ENCODE measurements at places on chromosomes 11 and 22.

DNA sequence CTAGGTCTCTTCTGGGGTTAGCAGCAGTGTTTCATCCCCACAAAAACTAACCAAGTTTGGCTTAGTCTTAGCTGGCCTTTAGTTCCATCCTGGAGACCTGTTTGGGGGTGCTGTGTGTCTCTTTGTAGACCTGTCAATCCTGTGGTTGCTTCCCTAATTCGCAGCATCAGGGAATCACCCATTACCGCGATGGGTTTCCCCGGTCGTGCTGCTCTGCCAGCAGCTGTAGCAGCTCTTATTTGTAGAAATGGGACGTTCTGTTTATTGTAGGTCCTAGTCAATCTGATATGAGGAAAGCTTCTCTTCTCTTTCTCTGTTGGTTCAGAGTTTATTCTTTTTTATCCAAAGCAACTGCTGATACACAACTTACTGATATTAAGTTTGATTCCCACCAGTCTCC lies 91.6 kb downstream of the CECR2 start:
- no peak for DNase-seq

DNA sequence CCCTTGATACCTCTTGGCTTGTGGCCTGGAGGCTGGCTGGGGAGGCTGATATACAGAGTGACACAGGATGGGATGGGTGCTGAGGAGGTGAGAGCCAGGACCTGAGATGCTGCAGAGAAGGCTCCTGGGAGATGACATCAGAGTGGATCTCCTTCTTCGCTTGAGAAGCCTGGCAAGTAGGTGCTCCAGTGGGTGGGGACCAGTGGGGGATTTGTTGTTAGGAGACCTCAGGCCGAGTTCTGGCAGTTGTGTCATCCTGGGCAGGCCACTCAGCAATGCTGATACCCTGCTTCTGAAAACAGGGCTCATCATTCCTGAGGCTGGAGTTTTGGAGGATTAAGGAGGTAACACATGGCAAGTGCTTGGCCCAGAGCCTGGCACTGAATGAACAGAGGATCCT lies 1.9 kb upstream of the NDUFV1 start:
- no peak for DNase-seq

DNA sequence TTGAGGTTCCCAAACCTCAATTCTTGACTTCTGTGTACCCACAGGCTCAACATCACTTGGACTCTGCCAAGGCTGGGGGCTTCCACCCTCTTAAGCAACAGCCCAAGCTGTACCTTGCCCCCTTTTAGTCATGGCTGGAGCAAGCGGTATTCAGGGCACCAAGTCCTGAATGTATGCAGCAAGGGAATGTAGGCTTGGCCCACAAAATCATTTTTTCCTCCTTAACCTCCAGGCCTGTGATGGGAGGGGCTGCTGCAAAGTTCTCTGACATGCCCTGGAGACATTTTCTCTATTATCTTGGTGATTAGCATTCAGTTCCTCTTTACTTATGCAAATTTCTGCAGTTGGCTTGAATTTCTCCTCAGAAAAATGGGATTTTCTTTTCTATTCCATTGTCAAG lies 4.9 kb upstream of the OR5L1 start:
- no peak for DNase-seq

- no peak for DNase-seq
Observed at GRCh38 chr11:74354036-74354435, 42.6 kb upstream of the P4HA3 start.

DNA sequence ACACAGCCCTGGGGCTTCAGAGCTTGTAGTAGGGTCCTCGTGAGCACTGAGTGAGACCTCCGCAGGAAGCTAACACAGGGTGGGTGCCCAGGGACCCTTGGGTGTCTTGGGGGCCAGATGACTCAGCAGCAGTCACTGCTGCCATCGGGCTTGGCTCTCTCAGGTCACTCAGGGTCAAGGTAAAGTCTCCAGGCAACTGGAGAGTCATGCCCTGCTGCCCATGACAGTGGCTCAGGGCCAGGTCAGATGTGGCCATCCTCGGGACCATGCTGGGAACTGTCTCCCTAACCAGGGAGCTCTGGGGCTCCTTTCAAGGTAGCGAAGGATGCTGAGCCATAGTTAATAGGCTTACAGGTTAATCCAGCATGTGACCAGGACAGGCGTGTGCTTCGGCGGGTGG lies 44.4 kb upstream of the SLC22A12 start:
- DNase-seq, result no peak

DNA sequence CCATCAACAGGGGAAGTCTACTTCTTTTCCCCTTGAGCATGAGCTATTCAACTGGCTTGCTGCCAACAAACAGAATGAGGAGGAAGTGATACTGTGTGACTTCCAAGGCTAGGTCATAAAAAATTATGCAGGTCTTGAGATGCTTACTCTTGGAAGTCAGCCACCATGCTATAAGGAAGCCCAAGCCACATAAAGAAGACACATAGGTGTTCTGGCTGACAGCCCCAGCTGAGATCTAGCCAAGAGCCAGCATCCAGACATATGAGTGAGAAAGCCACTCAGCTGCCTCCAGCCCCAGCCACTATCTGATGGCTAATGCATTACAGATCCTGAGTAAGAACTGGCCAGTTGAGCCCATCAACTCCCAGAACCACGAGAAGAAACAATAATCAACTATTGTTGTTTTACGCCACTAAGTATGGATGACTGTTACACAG lies 31.0 kb upstream of the PPP2R1B start:
- DNase-seq, result no peak

- DNase-seq, result no peak
Observed at GRCh38 chr11:70538641-70539359, 140.5 kb downstream of the CTTN start.

- no peak for DNase-seq
Observed at GRCh38 chr22:26740253-26740652, 82.9 kb downstream of the MIAT start.

DNA sequence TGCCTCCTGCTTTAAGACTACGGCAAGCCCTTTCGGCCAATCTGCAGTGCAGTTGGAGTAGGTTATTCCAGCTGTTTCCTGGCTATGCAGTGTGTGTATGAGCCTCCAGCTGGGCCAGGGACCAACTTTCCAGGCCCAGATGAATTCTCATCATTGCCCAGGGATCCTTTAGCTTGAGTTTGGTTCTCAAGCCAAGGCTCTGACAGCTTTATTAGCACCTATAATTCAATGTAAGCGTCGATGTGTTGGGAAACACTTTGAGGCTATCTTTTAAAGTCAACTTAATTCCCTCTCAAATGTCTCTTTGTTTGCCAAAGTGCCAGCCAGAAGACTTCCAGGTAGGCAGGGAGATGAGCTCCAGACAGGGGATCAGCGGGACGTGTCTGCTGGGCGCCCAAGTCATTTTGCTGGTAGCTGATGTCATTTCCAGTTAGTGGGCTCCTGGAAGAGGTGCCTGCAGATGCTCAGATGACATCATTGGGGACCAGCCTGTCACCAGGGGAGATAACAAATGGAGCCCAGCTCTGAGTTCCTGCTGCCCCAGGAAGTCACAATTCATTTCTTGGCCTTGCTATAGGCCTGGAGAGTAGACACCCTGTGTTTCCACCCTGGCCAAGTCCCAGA lies 520.4 kb downstream of the SOX6 start:
- DNase-seq, result no peak

DNA sequence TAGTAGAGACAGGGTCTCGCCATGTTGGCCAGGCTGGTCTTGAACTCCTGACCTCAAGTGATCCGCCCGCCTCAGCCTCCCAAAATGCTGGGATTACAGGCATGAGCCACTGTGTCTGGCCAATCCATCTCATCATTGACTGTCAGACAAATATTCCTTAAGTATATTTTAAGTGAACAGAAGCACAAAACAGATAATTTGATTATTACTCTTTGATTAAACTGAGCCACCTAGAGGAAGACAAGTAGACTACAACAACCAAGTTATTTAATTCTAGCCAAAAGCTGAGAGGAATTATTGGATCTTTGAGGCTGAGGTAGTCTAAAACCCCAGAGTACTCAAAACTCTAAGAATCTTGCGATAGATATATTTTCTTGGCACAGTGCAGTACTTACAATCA lies 1.2 kb downstream of the ACRV1 start:
- no peak for DNase-seq

- DNase-seq, result no peak
Observed at GRCh38 chr22:48313175-48313830, 1514.4 kb downstream of the BRD1 start.

DNA sequence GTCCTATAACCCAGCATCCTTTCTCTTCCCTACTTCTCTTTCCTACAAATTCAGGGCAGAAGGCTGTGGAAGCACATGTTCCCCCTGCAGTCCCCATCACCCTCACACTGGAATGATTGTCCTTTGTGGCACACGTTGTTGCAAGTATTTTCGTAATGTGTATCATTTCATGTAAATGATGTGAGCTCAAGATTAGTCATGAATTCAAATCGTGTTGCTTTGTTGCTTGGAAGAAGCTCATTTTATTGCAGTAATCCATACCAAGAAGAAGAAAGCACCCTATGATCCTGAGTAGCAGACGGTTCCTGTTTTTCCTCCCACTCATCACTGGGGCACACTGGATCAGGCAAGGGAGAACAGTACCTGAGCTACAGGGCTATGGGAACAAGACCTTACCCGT lies 173.4 kb downstream of the NCAM1 start:
- DNase-seq, result no peak

All from activated CD4-positive, CD25-positive, alpha-beta regulatory T cell (primary cell).